Activated CD8-positive, alpha-beta T cell treated with anti-CD3 and anti-CD28 coated beads, Interleukin-2, amount 10 ng/mL, durations not matched to agents 7 days and 5 days (primary cell): ENCODE measurements at places on chromosomes 3 and 15.

DNA sequence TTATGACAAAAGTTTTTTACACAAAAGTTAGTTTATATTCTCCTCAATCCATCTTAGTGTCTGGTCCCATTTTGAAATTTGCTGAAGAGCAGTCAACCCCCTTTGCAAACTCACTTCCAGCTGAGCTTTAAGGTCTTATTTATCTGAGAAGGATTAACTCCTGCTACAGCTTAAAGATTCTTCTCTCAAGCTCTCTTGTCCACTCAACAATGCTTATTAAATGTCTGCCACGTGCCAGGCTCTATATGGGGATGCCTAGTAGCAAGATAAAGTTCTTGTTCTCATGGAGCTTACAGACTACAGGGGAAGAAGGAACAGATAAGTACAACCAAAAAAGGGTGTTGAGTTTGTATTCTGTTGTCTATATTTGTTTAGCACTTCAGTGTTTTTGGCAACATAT, 18.7 kb downstream of the TMPRSS7 start:
- DNase-seq, result no peak

GRCh38 chr15:68594533-68595259, 15.9 kb downstream of the CORO2B start:
- DNase-seq, result no peak

DNA sequence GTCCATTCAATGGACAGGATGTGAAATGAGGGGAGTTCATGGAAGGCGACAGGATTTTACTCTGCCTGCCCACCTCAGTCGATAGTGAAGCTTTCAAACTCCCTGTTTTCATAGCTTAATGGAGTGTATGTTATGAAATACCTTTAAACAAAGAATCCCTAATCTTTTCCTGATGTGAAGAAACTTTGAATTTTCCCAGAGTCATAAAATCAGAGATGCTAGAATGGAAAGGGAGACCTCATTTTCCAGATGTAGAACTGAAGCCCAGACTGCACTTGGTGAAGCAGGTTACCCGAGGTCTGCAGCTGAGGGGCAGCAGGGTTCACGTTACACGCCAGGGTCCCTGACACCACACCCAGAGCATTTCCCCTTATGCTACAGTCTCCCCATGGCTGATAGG, 34.7 kb upstream of the LACTB start:
- DNase-seq, result no peak

DNA sequence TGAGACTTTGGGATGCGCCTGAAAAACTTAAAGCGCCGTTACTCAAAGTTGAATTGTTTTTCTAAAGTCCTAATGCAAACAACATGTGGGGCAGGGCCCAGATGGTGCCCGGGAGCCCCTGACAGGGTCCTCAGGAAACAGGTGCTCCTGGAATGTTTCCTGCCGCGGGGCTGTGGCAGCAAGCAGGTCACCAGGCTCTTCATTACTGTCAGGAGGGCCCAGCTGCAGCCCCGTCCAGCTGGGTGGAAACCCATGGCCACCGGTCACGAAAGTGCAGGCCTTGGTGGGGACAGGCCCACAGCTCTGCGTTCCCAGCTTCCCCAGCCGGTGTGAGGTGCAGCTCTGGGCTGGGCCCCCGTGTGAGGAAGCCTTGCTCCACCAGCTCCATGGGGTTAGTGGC, 63.9 kb upstream of the GATA2 start:
- no peak for DNase-seq

- no peak for DNase-seq
These were observed 902.9 kb downstream of the EPHA3 start for GRCh38 chr3:90010341-90010740.
